CD8-positive, alpha-beta memory T cell (primary cell): ENCODE measurements at places on chromosomes 5 and 9. TPM values are rescaled to one million over a fixed set of nuclear protein-coding genes. Genes with fewer than 3 reads are reported as not detected.

DNA sequence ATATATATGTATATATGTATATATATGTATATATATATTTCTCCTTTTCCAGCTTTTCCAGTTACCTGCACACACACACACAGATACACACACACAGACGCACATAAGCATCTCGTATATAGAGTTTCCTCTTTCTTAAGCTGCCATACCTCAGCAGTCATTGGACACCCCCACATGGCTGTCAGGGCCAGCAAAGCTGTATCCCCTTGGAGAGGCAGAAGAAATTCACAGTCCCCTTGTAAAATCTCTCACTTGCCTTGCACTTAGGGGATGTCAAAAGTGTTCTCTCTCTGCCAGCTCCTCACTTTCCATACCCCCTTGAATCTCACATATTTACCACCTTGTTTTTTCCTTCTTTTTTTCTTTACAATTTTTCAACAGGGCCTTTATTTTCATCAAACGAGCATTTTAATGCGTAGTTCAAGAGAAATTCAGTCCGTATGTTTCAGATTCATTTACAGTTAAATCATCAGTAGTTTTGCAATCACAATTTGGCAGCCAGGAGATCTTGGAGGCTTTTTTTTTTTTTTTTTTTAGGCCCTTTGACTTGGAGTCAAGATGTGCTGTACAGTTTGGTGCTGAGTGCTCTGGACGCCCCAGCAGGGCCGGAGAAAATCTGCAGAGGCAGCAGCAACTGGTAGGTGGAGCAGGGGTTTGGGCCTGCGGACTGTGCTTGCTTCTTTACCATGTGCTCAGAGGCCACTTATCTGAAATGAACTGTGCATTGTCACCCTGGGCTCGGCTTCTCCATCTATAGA, 244.9 kb upstream of the KLF4 start:
- no peak for DNase-seq

- DNase-seq, result peak; percentile 63
Observed at GRCh38 chr5:88680253-88681132, 202.5 kb downstream of the MEF2C start.

DNA sequence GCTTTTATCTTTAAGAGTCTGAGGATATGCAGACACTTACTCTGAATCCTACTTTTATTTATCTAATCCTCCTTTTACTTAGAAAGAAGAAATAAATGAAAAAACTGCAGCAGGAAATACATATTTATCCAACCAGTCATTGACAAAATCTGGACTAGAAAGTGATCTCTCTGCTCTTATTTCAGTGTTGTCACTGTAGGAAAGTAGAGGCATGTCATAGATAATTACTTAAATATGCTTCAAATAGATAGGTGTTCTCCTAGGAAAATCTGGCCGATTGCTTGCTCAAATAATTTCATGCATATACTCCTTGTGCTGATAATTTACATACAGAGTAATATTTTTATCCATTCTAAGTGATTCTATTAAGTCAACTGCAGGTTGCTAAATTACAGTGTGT, 2001.9 kb upstream of the C9orf72 start:
- DNase-seq, result no peak

DNA sequence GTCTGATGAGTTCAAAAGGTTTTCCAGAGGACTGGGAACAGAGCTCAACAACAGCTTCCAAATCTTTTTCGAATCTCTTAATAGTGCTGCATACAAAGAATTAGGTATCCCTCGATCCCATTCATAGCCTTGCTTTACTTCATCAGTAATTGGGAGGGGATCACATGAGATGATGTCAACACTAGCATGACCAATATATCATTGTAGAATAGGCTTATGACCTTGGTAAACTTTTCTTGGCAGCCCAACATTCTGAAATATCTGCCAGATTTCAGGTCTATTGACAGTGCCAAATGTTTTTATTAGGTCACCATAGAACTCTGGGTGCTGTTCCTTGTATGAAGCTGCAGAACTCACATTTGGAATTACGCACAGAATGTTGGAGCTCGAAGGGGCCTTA, 228.9 kb downstream of the FGF10 start:
- no peak for DNase-seq

DNA sequence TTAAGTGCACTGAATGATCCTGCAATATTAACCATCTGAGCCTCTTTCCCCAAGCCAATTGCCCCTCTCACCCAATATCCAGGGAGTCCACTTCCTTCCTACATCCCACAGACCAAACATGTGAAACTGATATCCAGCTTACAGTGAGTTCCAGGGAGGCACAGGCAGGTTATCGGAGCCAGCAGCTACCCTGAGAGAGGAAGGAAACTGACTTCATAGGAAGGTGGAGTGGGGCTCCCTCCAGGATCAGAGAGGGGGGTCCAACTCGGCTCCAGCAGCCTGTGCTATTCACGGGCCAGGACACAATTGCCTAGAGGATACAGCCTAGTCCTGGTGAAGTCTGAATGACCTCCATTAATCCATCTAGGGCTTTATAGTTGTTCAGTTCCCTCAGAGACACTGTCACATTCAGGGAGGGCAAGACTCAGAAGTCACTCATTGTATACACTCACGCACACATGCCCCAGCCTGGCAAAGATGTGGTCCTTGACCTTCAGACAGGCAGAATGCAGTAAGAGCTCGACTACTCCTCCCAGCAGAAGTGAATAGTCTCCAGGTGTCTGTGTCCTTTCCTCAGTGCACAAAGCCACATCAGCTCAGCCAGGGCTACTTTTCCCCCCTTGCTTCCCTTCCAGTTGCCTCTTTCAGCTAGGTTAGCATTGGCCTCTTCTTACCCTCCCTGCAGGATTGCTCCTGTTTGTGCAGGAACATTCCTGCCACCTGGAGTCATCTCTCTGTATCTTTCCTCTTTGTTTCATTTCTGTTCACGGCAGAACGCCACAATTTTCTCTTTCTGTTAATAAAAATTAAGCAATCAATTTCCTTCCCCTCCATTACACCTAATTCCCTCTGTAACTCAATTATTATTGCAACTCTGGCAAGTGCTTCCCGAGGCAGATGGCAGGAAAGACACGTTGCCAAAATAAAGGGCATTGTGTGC, 501.7 kb downstream of the ARHGEF28 start:
- no peak for DNase-seq

- DNase-seq, result no peak
Observed at GRCh38 chr9:129418451-129418850, 202.4 kb downstream of the C9orf50 start.

DNA sequence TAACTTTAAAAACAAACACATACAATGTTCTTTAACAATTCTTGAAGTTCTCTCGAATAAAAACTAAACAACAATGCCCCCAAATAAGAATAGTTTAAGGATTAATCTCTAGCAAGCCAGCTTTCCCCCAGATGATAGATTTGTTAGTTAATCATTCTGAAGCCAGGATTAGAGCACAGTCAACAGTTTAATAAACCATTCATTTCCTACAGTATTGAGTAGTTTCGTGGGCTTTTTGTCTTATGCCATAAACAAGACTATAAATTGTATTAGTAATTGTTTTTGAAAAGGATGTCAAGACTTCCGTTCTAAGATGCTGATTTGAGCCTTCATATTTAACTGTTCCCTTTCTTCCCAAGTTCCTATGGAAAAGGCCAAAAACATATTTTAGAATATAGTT, 136.6 kb downstream of the PIK3R1 start:
- DNase-seq, result no peak

DNA sequence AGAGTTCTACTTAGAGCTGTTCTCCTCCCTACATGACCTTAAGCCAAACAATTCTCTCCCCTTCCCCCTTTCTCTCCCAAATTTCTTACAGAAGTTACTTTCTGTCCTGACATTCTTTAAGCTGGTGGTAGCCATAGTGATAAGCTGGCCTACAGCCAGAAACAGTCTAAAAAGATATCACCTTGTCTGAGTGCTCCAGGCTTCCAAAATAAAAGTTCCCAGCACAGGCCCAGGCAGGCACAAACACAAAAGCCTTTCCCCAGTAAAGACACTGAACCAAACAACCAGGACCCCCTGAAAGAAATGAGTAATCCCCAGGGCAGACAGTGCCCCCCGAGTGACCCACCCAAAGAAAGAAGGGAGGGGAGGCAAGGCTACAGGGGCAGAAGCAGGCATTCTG, 19.2 kb downstream of the SIL1 start:
- no peak for DNase-seq

DNA sequence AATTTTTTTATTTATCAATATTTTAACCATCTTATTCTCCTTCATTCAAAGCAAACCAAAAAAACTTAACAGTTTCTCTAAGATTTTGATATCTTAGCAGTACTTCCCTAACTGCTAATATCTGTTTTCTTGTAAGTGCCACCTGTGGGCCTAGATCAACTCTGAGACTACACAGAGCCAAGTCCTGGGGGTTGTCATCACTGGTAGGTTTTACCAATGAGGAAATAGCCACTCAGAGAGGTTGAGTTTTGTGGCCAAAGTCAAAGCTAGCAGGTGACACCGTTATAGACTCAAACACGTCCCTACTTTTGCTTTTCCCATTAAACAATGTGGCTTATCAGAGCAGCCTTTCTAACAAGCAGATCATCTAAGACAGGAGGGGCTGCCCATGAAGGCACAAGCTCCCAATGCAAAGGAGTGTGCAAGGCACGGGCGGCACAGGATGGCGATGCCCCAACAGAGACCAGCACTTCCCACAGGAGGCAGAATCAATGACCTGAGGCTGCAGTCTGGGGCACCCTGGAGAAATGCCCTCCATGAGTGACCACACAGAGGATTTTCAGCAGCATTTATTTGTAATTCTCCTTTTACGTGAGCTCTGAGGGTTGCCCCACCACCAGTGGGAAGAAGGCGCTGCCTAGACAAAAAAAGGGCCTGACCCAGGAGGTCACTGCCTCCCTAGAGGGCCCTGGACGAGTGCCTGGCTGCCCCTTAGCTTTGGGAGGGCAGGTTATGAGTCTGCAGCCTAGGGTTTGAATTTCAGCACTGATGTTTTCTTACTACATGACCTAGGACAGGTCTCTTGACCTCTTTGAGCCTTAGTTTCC, 7.4 kb downstream of the TBC1D2 start:
- no peak for DNase-seq

- no peak for DNase-seq
Observed at GRCh38 chr9:81264516-81264915, 424.8 kb downstream of the TLE1 start.

Gene PPP3R2
- not detected for total RNA-seq

Gene TTF1
- 25.1 TPM for total RNA-seq

Gene ASTN2
- total RNA-seq, result 4.1 TPM

Gene C1QTNF2
- not detected for total RNA-seq

Gene WNT8A
- total RNA-seq, result not detected

Gene SPATA31E1
- total RNA-seq, result not detected

Gene WDR38
- total RNA-seq, result not detected
